ENCODE measurements at places on chromosomes 13 and 19. TPM values are rescaled to one million over a fixed set of nuclear protein-coding genes. Genes with fewer than 3 reads are reported as not detected.
A peak's percentile ranks its signal among the peaks of the same experiment; 100 is the strongest.

DNA sequence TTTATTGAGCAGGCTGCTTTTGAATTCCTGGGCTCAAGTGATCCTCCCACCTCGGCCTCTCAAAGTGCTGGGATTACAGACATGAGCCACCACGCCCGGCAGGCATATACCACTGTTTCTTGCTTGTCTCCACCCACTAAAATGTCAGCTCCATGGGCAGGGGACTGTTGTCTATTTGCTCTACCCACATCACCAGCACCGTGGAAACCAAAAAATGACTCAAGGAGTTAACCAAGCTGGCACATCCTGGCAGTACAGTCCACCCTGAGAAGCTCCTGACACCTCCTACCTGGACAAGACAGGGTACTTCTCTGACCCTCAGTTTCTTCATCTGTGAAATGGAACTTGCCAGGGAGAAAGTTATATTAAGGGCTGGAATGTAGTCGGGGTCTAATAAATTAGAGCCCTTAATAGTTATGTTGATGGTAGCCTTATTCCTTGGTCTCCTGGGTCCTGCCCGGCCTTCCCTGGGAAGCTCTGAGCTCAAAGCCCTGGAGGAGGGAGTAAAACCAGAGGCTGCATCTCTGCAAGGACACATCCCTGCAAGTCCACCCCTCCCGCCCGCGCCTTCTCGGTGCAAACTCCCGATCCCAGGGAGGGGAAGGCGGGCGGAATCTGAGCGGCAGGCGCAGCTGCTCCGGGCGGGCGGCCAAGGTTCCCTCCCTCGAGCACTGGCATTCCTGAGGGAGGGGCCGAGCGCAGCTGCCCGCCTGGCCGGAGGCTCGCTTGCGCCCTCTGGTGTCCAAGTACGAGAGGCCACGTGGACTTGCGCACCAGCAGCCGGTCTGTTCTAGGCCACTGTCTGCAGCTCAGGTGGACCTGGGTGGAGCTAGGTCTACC lies 14.1 kb downstream of the RDH8 start:
- DNase-seq = peak; percentile 97

DNA sequence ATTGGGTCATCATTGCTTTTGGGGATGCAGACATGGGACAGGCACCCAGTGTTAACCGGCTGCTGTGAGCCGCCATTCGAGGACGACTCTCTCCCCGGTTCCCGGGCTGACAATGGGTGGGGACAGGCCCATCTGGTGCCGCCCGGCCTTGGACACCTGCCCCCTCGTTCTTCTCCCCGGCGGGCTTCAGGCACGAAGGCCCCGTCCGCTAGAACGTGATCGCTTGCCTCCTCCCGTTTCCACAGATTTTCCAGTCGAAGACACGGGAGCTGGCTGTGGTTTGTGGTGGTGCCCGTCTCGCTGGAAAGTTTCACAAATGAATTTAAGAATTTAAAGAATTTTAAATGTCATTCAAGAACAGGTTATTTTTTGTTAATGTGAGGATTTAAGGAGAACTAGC lies 2.0 kb downstream of the PALM start:
- DNase-seq = no peak

- DNase-seq = no peak
Observed at GRCh38 chr13:63436325-63436668, 2020.6 kb upstream of the PCDH20 start.

- DNase-seq = no peak
Observed at GRCh38 chr13:67042556-67042955, 187.6 kb downstream of the PCDH9 start.

GRCh38 chr13:95745289-95745688 lies 68.3 kb downstream of the DNAJC3 start:
- no peak for DNase-seq

GRCh38 chr19:49110567-49110966 lies 3.6 kb upstream of the LIN7B start:
- DNase-seq = no peak

DNA sequence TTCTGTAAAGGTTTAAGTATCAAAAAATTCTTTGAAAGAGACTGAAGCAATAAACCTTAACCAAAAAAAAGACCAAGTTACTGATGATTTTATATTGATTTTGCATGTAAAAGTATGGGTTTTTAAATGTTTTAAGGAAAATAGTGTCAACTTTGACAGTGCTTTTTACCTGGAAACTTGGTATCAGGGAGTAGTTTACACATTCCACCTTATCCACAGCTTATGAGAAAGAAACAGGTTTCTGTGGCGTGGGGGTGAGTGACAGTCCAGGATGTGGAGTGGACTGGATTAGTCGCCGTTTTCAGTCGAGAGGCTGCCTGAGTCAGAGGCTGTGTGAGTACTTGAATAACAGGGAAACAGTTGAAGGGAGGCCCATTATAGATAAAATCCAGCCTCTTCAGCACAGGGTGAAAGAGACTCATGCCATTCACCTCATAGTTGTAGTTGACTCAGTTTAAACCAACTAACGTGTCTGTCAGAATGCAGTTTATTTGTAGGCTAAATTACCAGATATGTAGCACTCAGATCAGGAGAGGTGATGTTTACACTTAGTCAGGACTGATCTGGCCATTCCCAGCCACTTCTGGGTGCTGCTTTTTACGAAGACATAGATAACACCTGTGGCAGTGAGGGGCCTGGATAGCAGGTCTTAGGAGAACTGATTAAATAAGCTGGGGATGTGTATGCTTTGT lies 595 bp upstream of the GPR183 start:
- DNase-seq = no peak

DNA sequence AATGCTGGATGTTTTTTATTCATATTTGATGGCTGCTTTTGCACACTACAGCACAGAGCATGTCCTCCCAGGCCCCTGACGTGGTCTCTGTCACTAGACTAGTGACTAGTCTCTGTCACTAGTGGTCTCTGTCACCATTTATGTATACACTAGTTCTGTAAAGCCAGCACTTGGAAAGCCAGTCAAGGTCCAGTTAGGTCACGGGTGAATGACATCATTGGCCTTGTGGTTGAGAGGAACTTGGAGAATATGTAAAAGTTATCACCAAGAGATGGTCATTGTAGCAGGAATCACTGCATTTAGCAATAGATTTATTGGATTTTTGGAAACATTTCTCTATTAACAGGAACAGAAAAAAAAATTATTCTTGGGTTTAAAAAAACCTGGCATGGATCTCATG lies 72.9 kb downstream of the SHISA2 start:
- no peak for DNase-seq

DNA sequence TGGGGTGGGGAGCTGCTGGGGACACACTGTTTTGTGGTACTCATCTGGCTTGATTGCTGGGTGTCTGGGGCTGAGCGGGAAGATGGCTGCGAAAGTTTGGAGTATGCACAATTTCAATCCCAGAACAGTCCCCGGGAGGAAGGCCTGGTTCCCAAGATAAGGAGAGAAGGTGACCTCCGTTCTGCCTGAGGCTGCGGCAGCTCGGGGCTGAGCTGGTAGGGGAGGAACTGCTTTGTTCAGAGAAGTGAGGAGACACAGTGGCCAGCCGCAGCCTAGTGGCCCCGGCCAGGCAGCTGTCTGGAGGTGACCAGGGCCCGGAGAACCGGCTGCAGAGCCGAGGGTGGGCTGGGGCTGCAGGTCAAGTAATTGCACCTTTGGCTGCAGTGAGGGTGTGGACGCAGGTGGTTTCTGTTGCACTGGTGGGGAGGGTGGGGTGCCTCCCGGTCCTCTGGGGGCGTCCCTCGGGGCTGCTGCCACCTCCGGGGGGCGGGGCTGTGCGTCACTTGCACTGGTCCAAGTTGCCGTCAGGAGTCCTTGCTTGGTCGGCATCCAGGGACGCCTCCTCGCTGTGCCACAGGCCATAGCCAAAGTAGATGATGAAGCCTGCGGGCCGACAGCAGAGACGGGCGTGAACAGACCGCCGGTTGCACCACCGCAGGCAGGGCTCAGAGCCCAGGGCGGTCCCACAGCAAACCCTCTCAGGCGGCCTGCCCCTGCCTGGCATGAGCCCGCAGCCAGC lies 81.3 kb downstream of the SLC7A1 start:
- no peak for DNase-seq

GRCh38 chr13:102903659-102904407 lies 58.0 kb downstream of the ERCC5 start:
- no peak for DNase-seq

DNA sequence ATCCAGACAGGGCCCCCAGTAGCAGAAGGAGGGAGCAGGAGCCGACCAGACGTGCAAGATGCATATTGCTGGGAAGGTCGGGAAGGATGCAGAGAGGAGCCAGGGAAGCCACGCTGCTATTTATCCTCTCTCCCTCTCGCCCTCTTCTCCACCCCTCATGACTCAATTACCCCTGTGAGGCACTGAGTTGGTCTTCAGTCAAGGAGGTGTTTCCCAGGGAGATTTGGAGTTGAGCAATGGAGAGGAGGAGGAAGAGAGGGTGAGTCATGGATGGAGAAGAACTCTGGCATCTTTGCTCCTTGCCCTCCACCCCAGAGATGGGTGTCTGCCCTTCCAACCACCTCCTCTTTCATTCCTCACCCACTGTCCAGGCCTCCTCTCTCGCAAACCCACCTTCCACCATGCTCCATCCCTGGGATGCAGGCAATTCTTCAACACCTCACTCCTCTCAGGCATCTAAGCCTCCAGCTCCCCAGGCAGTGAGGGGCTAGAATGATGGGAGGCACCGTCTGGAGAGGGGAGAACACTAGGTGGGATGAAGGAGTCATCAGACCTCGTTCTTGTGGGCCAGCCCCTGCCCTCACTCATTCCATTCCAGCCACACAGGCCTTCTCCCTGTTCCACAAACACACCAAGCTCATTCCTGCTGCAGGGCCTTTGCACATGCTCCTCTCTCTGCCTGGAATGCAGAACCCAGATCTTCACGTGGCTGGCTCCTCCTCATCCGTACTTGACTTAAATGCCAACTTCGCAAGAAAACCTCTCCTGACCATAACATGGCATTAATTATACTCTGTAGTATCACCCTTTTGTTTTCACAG lies at the start of gene SBSN:
TSS of gene SBSN (minus strand) at position 94 of the 821 bp plus-strand sequence. CDS start at position 64, 30 bp downstream.
- DNase-seq = no peak

DNA sequence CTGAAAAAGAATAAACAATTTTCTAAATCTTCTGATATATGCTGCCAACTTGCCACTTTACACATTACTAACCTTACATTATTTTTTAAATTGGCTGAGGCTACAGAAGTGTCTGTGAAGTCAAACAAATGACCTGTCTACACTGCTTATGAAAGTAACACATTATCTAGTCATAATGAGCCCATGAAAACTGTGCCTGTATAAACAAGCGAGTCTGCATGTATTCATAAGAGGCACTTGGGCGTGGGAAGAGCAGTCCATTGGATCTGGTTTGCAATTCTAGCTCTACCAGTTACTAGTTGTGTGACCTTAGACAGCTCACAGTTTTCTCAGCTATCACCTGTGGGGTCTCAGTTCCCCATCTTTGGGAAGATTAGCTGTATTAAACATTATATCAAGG lies 3.1 kb downstream of the VPS36 start:
- DNase-seq = no peak

The KRTDAP gene
- not detected for total RNA-seq

The ZNF835 gene
- 7.0 TPM for total RNA-seq

The PSG6 gene
- total RNA-seq = not detected
